ENCODE measurements at places on chromosomes 2 and 18.

DNA sequence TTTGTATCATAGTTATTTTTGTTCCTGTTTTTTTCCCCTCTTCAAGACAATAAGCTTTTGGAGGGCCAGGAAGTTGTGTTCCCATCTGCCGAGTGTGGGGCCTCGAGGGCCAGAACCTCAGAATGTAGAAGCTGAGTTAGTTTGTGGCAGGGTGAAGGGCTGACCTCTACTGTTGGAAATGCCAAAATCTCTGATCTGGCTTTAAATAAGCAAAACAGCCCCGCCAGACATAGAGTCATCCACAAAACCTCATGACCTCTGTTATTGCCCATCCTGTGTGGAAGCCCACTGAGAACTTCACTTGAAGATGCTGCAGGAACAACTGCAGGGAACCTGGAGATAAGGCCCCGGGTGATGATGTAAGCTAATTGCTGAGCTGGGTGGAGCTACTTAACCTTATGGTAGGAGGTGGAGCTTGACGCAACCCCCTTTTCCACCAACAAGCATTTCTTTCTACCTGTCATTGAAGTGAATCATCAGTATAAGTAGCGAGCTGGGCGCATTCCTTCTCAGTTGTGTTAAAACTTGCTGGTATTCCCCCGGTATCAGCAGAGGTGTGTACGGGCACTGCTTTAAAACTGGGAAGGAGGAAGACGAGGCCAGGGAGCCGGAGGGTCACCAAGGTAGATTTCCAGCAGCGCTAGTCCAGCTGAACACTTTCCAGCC lies 177.2 kb downstream of the NEDD4L start:
- no peak for DNase-seq

DNA sequence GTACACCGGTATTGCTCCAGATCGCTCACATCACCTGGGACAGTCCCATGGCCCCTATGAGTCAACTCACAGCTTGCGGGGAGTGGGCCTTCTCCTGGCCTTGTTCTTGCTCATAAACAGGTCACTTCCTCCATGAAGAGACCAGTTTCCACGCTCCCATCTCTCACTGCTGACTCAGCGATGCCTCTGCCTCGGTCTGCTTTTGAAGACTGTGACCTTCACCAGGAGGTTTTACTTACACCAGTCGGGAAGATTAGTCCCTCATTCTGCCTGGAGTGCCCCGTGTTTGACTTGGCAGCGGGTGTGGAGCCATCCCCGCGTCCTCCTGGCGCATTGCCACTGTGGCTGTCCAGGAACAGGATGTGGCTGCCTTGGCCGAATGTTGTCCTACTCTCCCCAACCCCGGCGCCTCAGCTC lies 159.8 kb downstream of the RHBDD1 start:
- DNase-seq = no peak

DNA sequence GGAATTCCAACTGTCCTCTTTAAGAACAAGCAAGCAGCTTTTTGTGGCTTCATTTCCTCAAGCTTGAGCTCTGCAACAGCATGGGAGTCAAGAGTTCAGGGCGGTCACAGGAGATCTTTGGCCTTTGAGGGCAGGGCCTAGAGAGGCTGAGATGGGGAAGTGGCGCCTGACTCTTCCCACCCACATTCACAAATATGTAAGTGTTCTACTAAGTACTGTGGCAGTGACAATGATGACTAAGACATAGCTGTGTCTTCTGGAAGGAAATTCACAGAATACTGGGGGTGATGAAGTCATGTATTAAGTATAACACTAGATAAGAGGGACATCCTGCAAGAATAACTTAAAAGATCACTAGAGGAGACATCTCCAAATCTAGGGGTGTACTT lies 15.0 kb downstream of the RND3 start:
- DNase-seq = no peak

GRCh38 chr2:17148407-17149145 lies 369.7 kb downstream of the RAD51AP2 start:
- no peak for DNase-seq

DNA sequence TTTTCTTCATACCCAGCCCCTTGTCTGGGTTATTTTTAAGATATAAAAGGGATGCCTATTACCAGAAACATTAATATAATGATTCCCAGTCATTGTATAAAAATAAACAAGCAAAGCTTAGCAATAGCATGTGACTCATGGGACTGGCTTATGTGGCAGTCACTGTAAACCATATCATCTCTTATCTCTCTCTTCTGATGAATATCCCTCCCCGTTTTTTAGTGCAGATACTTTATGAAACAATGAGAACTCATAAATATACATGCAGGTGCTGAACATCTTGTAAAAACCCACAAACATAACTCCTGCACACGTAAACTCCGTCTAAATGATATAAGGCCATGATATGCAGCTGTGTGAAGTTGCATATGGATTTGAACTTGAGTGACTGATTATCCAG lies 154.9 kb downstream of the MGAT5 start:
- DNase-seq = no peak

GRCh38 chr2:197306696-197307040 lies 3.9 kb downstream of the ANKRD44 start:
- DNase-seq = no peak

GRCh38 chr18:79881695-79882094 lies 69.8 kb downstream of the SLC66A2 start:
- DNase-seq = no peak

- no peak for DNase-seq
Observed at GRCh38 chr2:169001116-169001815, 29.9 kb downstream of the ABCB11 start.

DNA sequence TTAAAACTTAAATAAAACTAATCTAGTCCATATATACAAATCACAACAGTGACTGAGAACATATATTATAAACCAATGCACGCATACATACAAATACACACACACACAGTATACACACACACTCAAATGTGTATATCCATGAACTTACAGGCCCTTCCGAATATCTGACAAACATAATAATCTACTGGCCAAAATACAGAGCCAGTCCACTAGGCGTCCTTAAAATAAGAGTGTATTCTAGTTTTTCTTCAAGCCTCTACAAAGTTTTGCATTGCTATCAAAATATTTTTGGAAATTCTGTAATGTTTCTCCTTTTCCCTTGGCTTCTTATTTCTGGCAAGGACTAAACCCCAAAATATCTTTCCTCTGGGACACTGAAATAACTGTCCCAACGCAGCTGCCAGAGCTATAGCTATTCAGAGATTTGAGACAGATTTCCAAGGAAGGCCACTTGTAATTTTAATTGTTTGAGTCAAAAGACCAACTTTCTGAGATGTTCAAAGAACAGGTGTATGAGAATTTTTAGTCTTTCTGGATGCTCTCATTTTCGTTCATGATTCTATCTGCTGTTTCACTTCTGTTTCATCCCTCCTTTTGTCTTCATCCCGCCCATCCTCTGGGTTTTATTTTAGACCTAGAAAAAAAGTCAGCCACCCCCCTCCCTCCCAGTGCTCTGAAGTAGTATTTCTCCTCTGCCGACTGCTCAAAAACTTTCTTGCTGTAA lies 24.1 kb upstream of the SP3 start:
- DNase-seq = no peak

- no peak for DNase-seq
Observed at GRCh38 chr2:126494593-126494992, 161.4 kb upstream of the GYPC start.

- no peak for DNase-seq
Observed at GRCh38 chr2:145644820-145645302, 1124.9 kb upstream of the ZEB2 start.

GRCh38 chr18:13453714-13454113 lies 235.2 kb downstream of the LDLRAD4 start:
- no peak for DNase-seq

DNA sequence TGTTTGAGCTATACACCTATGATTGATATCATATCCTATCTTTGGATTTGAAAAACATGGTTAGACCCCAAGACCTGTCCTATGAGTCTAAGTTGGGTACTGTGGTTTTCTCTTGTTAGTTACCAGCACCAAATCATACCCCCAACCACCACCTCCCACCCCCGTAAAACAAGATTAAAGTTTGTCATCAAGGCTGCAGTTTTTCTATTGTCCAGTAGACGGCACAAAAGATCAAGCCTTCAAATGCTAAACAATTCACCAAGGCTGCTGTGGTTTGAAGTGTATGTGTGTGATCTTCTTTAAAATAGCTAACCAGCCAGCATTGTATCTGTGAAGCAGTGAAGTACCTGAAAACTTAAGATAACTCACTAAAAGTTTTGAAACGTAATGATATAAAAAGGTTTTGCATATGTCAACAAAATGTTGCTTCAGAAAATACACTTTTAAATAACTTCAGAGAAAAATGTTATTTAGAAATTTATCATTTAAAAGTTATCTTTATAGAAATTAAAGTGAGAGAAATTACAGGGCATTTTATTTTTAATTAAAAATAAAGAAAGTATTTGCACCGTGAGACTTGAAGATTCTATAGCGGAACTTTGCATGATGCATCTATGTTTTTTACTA lies 5.8 kb upstream of the MEIS1 start:
- peak; percentile 9 for DNase-seq

DNA sequence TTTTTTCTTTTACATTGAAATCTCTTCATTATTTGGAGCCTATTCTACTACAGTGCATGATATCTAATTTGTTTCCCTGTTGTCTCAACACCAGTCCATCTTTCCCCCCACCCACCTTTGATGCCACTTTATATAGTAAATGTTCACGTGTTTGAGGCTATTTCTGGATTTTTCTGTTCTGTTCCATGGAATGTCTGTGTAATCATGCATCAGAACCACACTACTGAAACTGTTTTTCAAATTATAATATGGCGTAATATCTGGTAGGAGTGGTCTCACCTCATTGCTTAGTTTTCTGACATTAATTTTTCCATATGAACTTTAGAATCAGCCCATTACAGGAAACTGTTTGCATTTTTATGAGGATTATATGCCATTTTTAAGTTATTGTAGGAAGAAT lies 19.1 kb upstream of the NARS1 start:
- no peak for DNase-seq

DNA sequence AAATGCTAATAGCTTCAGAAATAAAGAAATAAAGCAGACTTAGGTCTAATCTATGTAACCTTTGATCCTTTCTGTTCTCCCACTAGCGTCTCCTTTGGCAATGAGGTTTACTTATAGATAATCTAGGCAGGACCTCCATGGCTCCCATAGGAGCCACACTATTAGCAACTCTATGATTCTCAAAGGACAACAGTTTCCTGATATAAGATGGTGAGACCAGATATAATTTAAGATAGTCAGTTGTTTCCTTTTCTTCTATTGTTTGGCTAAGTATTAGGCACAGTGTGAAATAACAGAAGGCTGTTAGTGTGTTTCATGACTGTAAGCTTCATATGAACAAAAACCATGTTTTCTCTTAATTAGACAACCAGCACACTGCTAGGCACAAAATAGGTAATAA lies 58.7 kb upstream of the SCN9A start:
- DNase-seq = no peak

All from NCI-H2107 (cell line).